Caco-2 (cell line): ENCODE measurements at places on chromosomes 1 and 21. TPM values are rescaled to one million over a fixed set of nuclear protein-coding genes. Genes with fewer than 3 reads are reported as not detected.

Gene CAPN8
- 4.1 and 6.7 TPM in 2 replicates for total RNA-seq

- no peak for DNase-seq
Observed at GRCh38 chr1:237444120-237444790, 402.3 kb downstream of the RYR2 start.

DNA sequence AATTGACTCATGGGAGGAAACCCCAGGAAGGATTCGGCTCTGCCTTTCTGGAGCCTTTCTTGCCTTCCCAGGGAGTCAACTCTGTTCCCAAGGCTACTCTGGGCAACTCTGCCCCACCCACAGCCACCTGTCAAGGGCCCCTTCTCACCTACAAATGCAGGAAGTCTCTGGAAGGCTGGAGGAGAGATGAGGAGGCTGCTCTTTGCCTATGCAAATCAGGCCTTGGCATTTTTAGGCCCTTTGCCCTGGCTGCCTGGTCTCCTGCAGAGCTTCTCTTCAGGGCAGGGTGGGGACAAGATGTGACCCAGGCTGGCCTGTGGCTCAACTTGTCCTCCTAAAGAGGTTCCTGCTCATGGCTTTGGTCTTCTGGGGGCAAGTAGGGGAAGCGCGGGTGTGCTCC is 5.4 kb downstream of the SLC6A9 start:
- DNase-seq: no peak

DNA sequence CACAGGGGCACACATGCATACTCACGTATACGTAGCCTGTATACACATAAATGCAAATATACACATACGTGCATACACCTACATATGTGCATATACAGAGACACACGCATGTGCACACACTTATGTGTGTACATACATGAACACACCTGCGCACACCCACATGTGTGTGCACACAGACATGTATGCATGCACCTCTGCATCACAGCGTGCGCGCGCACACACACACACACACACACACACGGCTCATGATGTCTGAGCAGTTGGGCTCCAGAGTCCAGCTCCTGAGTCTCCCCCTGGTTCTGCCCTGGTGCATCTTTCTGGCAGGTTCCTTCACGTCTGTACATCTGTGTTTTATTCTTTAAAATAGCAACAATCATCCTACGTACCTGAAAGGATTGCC is 600.5 kb downstream of the NPHP4 start:
- no peak for DNase-seq

DNA sequence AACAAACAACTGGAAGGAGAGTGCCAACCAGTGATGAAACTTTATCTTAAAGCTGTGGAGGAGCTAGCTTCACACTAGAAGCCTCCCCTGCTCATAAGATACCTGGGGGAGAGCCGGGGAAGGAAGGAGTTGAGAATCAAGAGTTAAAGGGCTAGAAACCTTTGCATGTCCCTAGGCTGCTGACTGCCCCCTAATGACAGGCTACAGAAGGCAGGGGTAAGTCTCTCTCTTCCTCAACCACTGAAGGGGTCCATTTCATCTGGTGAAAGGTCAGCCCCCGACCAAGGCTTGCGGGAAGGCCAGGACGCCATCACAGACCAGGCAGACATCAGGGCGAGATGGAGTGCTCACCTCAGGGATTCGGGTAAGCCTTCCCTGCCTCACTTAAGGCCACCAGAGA is 65.6 kb upstream of the GRHL3 start:
- DNase-seq: no peak

- no peak for DNase-seq
Observed at GRCh38 chr1:173527151-173527826, 50.2 kb downstream of the PRDX6 start.

DNA sequence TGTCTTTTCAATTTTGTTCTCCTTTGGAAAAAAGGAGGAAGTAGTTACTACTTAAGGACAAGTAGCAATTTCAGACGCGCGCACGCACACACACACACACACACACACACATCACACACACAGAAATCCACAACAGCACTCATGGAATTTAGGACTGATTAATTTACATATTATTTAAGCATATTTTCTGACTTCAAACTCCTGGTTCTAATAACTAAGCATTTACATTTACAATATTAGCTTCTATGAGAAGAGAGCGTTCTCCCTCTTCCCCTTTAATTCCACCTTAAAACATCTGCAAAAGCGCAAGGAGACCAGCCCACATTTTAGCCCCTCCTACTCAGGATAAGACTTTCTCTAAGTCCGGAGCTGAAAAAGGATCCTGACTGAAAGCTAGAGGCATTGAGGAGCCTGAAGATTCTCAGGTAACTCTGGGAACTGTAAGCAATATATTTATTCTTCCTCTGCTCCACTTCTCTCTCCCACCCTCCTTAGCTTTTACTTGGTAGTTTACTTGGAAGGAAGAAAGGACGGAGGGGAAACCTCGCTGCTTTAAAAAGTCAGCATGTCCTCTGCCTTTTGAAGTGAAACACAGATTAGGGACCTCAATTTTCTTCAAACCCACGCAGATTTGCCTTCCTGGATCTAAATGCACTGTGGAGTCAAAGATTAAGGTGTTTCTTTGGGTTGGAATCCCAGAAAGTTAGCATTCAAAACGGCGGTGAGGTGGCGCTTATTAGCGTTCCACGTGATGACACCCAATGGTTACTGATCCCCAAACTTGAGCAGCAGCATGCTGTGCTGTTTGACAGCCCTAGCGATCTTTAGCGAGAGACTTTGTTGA is at the start of gene PLA2G4A:
TSS of gene PLA2G4A (plus strand) at position 339 of the 844 bp plus-strand sequence. CDS start 25,406 bp downstream, outside the sequence.
- peak; percentile 44 for DNase-seq

- peak; percentile 82 for DNase-seq
Observed at GRCh38 chr1:19385869-19386591, 73.9 kb downstream of the SLC66A1 start.
